ENCODE measurements at places on chromosomes 6 and 20.
A peak's percentile ranks its signal among the peaks of the same experiment; 100 is the strongest.

GRCh38 chr6:149405823-149406765, 6.0 kb downstream of the SUMO4 start:
- DNase-seq: no peak

GRCh38 chr6:78868116-78868515, 765 bp downstream of the IRAK1BP1 start:
- no peak for DNase-seq

GRCh38 chr6:169005166-169005565, 248.5 kb downstream of the THBS2 start:
- DNase-seq: no peak

- no peak for DNase-seq
These were observed 157.2 kb upstream of the COL21A1 start for GRCh38 chr6:56404599-56404998.

- no peak for DNase-seq
These were observed 99.7 kb downstream of the PRKN start for GRCh38 chr6:162627825-162628224.

DNA sequence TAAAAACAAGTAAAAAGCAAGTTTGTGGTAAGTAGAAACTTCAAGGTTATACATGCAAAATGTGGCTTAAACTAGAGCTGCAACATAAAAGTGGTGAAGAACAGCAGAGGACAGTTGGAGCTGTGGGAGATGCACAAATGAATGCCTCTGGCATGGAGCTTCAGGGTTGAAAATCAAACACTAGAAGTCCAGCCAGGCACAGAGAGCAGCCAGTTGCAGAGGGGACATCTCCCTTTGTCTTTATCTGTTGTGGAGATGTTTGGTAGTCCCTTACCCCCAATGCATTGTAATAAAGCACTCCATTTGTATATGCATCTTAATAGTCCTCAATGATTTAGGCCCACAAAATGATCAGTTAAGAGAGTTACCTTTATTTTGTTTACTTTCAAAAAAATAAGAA, 73.1 kb upstream of the C20orf144 start:
- no peak for DNase-seq

DNA sequence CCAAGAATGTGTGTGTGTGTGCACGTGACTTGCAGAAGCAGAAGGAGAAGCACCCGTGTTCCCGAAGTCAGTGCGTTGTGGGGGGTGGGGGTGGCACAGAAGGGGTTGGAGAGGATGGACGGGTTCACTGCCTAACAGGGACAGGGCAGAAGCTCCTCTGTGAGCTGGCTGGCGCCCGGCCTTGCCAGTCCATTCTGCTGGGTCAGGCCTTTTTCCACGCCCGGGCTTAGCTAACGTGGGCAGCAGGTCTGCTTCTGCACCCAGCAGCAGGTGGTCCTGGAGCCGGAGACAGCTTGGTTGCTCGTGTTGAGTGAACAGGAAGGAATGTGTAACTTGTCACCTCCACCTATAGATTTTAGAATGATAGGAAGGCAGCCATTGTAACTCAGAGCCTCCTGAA, 374.4 kb downstream of the CDH4 start:
- no peak for DNase-seq

- no peak for DNase-seq
These were observed 6.4 kb downstream of the CDKAL1 start for GRCh38 chr6:20540683-20541082.

DNA sequence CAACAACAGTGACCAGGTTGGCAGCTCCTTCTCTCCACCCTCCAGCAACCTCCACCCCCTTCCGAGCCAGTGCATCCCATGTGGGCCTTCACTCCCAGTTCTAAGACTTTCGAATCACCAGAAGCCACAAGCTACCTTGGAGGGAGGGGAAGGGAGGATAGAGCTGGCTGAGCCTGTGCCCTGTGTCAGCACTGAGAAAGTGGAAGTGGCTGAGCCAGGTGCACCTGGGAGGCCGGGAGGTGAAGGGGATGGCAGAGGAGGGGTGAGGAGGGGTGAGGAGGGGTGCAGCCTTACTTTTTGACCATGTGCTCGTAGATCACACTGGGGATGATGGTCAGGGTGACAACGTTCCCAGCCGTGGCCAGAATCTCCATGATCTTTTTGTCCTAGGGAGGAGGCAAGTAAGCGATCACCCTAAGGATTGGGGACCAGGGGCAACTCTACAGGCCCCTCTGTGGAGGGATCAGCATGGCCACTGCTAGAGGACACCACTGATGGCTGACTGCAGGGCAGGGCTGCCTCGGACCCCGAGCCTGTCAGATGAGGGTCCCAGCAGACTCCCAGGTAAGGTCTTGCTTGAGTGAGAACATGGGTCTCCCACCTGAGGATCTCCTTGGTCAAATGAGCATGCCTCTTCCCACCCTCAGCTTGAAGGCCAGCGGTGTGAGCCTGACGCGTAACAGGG, 18.3 kb downstream of the SDCBP2 start:
- DNase-seq: no peak

DNA sequence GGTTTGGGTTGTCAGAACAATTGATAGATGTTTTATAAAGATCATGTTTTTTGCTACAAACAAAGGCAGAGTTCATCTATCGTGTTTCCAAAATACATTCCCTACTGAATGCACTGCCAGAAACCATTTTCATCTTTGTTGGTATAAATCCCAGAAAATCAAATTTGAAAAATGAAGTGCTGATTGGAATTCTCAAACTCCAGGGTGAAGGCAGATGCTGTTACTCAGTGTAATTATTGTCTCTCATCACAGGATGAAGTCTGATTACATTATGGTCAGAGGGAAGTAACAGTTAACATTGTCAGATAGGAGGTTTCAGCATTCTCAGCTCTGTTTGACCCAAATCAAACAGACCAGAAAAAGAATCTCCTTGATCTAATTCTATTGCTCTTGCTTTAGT, 198.4 kb upstream of the KCNK16 start:
- no peak for DNase-seq

- no peak for DNase-seq
These were observed 70.4 kb upstream of the SLC2A12 start for GRCh38 chr6:134122775-134123174.

- DNase-seq: no peak
These were observed 8.4 kb upstream of the HLA-A start for GRCh38 chr6:29933955-29934354.

- DNase-seq: no peak
These were observed 41.9 kb downstream of the SYNJ2 start for GRCh38 chr6:158023597-158023939.

DNA sequence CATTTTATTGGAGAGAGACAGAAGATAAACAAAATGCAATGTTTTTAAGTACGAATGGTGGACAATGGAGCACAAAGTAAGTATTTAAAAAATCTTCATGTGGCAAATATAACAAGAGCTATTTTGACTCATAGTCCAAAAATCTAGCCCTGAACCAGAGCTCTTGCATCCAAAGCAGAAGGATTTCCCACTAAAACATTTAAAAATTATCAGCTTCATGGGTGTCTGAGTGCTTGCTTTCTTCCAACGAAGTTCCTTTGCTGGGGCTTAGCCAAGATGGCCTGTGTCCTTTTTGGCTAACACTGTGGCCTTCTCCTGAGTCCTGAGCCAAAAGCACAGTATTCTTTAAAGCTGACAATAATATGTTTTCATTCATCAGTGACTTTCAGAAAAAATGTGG, 161.7 kb downstream of the RIMS1 start:
- DNase-seq: no peak

- DNase-seq: no peak
These were observed 1.2 kb upstream of the ZNF76 start for GRCh38 chr6:35258336-35258735.

GRCh38 chr6:81384921-81385320, 367.6 kb downstream of the TENT5A start:
- no peak for DNase-seq

DNA sequence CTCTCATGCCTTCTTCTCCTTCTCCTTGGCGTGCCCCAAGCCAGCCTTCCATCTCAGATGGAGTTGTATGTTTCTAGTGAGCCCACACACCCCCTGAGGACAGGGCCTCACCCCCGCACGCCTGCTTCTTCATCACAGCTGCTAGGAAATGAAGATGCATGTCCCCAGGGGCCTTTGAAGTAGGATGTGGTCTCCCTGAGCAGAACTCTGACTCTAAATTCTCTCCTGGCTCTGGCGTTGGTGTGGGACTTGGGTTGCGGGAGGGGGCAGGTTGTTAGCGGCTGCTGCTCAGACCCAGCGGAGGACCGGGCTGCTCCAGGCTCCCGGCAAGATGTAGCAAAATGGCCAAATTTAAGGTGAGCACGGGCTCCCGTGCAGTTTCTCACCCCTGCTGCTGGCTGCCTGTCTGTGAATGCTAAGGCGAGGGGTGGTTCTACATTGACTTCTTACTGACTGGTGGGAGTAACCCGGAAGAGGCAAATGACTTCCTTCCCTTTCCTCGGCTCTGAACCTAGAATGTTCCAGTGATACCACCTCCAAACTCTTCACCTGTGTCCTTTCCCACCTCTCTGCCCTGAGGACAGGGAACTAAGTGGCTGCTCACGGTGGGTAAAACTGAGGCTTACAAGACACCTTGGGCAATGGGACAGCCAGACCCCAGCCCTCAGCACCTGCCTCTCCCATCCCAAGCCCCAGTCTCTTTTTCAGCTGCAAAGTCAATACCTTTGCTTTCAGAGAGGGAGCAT, 8.8 kb downstream of the SYNJ2 start:
- DNase-seq: peak; percentile 12

- DNase-seq: no peak
These were observed 8.8 kb downstream of the CARMIL1 start for GRCh38 chr6:25287941-25288340.
